ENCODE measurements at places on chromosomes 1 and 21.

DNA sequence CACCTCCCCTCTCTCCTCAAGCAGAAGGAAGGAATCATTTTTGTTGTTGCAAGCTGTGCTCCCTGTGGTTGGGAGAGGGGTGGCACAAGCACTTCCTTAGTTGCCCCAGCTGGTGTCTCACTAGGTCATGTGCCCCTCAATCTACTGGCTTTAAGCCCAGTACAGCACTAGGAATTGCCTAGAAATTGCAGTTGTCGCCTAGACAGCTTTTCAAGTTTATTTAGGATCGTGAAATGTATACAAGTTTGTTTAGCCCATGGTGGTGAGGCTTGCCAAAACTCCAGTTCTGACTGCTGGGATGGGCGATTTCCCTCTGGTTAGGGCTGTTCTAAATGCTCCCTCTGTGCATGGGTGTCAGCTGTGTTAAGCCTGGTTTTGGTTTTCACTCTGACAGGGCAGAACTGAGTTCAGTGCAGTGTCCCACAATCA lies 126.8 kb upstream of the ZNF644 start:
- no peak for DNase-seq

DNA sequence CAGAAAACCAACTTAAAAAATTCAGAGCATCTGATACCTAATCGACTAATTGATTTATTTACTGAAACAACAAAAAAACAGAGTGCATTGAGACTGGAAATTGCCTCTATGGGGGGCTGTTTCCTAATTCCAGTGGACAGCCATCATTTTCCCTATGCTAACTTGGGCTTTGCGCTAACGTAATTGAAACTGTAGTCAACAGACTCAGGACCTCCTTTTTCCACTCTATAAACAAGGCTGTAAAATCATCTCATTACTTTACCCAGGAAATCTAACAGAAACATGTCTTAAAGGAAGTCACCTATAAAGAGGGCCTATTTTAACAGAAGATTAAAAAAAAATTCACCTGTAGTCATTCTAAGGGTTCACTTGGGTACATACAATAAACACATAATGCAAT lies 2.1 kb downstream of the ERG start:
- DNase-seq: no peak

DNA sequence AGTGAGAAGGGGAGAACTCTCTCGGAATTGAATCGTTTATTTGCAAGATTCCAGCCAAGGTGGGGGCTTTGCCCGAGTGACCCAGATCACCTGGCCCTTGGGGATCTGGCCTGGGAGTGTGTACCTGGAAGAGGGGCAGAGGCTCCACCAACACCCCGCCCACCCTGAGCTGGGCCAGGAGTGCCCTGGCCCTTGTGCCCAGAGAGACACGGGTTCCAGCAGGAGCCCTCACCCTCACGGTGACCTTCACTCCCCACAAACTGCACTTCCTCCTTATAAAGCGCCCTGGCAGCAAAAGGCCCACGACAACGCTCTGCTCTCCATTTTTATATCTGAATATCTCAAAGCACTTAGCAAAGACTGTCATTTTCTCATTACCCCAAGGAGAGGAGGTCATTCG lies 16.6 kb downstream of the CASZ1 start:
- DNase-seq: no peak

GRCh38 chr1:21870611-21871010 lies 58.5 kb downstream of the LDLRAD2 start:
- DNase-seq: no peak

DNA sequence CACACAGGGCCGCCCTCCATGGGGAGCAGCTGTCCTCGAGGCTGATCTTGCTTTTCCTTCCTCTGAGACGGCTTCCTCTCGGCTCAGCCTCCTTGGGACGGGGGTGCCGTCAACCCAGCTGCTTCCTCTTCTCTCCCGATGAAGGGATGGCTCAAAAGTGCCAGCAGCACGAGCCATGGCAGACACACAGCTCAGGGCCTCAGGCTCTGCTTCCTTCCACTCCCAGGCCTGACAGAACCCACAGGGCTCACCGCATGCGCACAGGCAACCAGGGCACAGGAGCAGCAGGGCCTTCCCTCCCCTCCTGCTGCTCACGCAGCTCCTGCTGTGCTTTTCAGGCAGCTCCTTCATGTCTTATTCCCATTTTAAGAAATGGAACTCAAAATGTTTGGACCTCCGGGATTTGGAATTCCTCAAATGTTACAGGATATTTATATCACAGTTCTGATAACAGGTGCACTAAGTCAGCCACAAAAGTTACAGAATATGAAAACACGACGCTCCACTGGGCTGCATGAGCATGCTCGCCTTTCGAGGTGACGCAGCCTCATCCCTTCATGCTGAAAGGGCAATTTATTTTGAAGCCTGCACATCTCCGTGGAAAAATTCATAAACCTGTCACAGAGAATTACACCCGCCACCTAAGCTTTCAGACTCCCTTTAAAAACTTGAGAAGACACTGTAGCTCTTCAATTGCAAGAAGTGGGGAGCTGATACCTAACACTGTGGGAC lies 84.4 kb downstream of the HSF2BP start:
- no peak for DNase-seq

DNA sequence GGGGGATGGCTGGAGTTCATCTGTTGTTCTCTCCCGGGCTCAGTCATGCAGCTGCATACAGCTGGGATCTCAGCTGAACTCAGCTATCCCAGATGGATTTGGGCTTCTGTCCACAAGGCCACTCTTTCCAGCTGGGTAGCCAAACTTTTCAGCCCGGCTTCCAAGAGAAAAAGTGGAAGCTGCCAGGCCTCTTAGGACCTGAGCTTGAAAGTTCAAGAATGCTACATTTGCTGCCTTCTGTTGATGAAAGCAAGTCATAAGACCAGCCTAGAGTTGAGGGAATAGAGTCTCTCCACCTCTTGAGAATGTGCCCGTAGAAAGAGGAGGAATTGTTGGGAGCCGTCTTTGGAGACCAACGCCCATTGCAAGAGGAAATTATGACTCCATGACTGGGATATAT lies 95.3 kb downstream of the C1orf21 start:
- no peak for DNase-seq

DNA sequence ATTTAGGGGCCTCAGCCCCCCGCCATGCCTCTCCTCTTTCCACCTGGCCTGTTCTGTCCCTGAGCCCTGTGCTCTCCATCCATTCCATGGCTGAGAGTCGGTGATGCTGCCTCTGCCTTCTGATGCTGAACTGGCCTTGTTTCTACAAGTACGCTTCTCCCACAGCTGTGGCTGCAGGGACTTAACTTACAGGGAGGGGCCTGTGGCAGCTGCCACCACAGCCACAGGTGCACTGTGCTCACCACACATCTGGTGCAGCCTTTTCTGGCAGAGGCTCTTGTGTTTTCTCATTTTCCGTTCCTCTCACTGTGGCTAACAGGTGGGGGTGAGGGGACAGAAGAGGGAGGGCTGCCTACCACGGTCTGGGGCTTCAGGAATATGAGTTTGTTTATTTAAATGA lies 4.2 kb downstream of the FMO1 start:
- peak; percentile 68 for DNase-seq

DNA sequence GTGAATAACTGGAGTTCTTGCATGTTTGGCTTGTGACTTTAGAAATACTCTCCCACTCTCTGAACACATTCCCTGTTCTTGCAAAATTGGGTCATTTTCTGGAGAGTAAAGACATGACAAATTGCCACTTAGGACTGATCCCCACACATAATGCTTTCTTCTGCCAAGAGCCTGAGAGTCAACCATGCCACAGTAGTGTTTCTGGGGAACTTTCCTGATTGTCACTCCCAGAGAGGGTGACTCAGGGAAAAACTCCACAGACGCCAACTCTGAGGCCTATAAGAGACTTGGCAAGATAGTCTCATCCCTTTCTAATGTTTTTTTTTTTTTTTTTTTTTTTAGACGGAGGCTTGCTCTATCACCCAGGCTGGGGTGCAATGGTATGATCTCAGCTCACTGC lies 157.8 kb downstream of the ATG4C start:
- no peak for DNase-seq

DNA sequence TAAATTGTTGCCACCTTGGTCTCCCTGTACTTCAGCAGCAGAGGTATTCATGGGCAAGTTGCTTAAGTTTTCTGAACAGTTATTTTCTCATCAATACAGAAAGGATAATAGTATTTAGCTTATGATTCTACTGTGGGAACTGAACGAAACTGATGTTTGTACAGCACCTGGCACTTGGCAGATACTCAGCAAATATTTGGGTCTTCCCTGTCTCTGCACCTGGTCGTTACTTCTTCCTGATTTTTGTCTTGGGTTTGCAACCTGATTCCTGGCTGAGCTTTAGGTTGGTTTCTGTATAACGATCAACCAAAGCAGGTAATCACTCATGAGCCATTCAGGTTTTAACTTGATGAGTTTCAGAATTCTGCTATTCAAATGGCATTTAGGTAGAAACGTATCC lies 490.6 kb downstream of the KIF26B start:
- DNase-seq: no peak

- DNase-seq: no peak
Measured at GRCh38 chr1:72178266-72178665, 104.1 kb downstream of the NEGR1 start.
